ENCODE measurements at places on chromosomes 1 and 21.

GRCh38 chr1:34858901-34859445 lies 576 bp downstream of the SMIM12 start:
- peak; percentile 28 for DNase-seq

DNA sequence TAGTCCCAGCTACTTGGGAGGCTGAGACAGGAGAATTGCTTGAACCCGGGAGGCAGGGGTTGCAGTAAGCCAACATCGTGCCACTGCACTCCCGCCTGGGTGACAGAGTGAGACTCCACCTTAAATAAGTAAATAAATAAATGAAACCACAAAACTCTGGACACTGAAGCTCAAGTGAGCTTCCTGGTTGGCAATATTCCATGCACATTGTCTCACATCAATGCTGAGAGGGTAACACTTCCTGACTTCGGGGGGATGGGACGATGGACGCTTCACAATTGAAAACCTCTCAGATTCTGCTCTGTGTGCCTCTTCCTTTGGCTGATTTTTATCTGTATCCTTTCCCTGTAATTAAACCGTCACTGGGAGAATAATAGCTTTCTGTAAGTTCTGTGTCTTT lies 70.0 kb upstream of the ZNF644 start:
- DNase-seq, result peak; percentile 82

- DNase-seq, result peak; percentile 8
Observed at GRCh38 chr1:97396463-97396862, 524.4 kb downstream of the DPYD start.

DNA sequence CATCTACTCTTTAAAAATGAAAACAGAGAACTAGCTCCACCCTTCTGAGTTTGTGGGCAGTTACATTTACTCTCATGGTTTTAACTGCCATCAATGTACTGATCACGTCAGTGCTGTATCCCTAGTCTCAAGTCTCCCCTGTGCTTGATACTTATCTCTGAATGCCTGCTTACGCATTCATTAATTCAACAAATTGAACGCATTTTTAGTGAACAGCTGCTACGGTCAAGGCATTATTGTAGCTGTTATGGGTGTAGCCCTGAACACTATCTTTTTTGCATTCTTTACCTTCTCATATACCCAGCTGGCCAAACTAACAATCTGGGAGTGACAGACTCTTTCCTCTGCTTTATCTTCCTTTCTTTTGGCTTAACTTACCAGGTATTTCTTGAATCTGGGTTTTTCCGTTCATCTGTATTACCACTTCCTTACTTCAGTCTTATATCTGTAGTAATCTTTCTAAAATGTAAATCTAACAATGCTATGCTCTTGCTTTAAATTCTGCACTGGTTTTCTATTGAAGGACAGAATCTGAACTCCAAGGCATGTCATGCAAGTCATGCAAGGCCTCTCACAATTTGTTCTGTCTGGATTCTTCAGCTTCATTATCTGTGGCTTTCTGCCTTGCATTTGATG lies 33.3 kb downstream of the SMG7 start:
- no peak for DNase-seq

DNA sequence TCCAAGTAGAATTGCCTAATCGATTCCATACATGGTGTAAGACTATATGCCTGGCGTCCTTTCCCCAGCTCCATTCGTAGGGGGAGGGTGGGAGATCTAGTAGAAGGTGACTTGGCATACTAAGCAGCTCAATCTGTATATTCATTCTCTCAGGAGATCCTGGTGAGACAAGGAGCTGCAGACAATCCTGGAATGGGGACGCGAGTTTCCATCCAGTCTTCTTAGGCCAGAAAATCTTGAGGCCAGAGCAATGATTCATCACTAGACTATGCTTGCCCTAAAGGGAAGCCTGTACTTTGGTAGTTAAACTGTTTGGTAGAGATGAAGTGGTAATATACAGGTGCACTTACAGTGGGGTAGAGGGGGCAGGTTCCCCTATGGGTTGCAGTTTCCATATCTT lies 468.7 kb downstream of the ADGRL2 start:
- peak; percentile 42 for DNase-seq

GRCh38 chr1:72485801-72486200 lies 203.5 kb upstream of the NEGR1 start:
- DNase-seq, result no peak

DNA sequence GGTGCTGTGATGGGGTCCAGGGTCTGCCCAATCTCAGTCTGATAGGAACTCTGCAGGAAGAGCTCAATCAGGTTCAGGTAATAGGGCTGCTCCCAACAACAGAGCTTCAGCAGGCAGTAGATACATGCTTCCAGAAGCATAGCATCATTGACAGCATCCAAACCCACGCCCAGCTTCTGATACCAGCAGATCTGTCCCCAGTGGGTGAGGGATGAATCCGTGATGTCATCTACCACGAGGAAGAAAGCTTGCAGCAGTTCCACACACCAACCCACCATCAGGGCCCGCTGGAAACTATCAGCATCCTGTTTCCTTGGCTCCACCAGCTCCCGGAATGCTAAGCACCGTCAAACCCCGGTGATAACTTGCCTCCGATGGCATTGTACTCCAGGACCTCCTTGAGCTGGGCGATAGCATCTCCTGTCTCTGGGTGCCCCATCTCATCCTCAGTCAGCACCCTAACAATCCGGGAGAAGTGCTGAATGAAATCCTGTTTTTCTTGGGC lies 14.7 kb downstream of the NEK2 start:
- no peak for DNase-seq

GRCh38 chr1:175630076-175630475 lies 113.3 kb downstream of the TNR start:
- no peak for DNase-seq

- no peak for DNase-seq
Observed at GRCh38 chr21:32137266-32137665, 141.6 kb downstream of the MIS18A start.

- DNase-seq, result peak; percentile 91
Observed at GRCh38 chr1:15680561-15681348, 3.4 kb upstream of the PLEKHM2 start.

DNA sequence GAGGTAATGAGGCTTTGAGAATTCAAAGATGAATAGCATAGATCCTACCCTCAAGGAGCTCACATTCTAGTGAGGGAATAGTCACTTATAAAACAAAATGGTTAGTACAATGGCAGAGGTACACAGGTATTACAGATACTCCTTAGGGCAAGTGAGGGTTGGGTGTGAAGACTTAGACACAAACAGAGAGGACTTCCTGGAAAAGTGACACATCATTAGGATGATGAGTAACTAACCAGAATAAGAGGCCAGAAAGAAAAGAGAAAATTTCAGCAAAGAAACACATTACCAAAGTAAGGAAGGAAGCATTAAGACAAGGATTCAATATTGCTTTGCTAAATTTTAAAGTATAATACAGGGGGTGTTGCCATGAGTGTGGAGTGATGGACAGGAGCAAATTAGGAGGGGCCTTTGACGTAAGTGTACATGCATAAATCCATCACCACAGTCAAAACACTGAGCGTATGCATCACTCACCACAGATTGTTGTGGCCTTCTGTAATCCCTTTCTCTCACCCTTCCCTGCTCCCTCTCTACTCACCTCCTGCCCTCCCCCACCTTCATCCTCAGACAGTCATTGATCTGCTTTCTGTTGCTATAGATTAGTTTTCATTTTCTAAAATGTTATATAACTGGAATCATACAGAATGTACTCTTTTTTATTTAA lies 7.9 kb downstream of the CD53 start:
- peak; percentile 71 for DNase-seq

- DNase-seq, result peak; percentile 49
Observed at GRCh38 chr1:16348414-16349182, 3.7 kb downstream of the FBXO42 start.

- no peak for DNase-seq
Observed at GRCh38 chr1:1939296-1940122, 20.4 kb upstream of the TMEM52 start.

DNA sequence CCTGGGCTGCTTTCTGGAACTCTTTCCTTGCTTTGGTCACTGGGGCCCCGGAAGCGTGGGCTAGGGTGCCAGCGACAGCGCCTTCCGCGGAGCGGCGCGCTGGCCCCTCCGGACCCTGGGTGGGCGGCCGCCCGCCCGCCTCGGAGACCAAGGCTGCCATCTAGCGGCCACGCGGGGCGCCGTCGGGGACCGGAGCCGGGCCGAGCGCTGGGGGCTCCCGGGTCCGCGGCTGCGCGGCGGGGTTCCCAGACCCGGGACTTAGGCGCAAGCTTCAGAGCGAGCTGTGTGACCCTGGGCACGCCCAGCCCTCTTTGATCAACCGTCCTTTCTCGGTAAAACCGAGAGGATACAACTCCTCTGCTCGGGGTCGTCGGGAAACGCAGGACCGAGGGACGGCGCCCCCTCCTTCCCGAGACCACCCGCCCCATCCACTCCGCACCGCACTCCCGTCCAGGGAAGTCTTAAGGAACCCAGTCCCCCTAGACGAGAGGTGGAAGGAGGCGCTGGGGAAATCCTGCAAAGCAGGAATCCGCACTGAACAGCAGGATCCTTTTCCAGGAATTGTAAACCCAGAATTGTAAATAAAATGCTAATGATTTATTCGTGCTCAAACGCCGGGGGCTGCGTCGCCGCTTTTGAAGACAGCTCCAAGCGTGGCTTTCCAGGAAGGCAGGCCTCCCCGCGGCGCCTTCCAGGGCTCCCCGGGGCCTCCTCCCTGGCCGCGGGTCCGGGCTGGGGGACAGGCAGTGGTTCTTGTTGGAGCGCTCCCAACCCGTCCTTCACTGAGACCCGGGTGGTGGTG lies 41.2 kb downstream of the RRAGC start:
- no peak for DNase-seq

DNA sequence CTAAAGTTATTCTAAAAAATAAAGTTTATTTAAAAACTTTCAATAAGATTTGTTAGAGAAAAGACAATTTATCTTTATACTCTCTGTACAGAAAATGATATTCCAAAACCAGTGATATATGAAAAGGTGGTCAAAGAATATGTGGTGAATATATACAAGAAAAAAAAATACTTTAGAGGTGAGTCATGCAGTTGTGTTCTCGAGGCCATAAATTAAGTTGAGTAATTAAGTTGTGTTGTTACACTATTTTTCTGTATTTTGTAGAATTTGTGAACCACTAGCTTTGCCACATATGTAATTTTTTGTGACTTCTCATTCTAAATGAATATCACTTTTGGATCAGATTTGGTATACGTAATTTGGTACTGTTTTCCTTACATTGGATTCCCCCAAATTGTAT lies 23.6 kb upstream of the DUSP10 start:
- no peak for DNase-seq

- no peak for DNase-seq
Observed at GRCh38 chr1:154527192-154527591, 25.0 kb upstream of the SHE start.

DNA sequence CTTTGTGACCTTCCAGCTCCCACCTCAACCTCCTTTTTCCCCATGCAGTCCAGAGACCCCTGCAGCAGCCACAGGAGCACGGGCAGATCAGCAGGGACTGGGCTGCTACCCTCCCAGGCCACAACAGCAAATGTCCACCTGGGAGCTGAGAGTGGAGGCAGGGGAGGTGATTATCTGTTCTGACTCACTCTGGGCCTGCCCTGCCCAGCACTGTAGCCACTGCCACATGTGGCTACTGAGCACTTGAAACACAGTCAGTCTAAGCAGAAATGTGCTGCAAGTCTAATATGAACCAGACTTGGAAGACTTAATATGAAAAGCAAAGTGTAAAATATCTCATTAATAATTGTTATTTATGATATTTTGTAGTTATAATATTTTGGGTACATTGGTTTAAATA lies 148.9 kb upstream of the VANGL1 start:
- DNase-seq, result peak; percentile 70

DNA sequence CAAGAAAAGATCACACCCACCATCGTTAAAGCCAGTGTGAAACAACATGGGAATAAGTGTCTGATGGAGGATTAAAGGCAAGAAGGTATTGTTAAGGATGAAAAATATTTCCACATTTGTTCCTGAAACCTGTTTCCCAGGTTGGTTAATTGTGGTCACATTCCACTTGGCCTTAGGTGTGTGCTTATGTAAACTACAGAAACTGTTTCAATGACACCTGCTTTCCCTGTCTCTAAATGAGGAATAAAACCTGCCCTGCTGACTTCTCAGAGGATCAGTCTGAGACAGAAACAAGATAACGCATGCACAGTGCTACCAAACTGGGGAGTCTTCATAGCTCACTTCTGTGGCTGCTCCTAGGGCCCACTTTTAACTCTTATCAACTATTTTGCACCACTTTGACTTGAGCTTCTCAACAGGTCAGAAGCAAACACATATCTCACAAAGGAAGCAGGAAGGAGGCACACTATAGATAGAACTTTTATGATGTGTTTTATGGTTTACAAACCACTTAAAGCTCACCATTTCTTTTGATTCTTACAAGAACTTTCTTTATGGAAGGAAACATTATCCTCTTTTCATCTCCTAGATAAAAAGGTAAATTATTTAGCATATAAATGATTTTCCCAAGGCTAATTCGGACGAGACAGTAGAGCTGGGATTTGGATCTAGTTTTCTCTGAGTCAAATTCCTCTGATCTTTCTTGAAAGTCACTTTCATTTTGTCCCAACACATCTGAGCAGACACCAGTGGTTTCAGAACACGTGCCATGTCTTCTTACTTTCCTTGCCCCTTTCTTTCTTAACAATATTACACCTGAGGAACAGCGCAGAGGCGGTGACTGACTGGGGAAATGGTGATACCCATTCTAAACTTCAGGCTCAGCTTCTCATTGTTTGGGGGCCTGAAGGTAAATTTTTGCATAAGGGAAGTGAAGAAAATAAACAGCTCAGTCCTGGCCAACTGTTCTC lies 33.4 kb downstream of the CYP2J2 start:
- peak; percentile 67 for DNase-seq

DNA sequence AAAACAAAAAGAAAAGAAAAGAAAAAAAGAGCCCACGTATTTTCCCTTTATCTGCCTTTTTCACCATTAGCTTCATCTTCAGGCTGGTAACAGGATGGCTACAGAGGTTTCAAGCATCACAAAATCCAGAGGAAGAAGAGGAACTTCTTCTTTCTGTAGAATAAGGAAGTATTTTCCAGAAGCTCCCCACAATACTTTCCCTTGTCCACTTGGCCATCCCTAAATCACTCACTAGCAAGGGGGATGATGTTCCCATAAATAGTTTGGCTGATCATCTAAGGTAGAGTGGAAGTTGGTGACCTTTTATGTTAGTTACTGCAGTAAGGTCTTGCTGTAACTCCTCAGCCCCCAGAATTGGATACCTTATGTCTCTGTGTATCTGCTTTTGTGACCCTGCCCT lies 45.1 kb upstream of the RNF11 start:
- no peak for DNase-seq

DNA sequence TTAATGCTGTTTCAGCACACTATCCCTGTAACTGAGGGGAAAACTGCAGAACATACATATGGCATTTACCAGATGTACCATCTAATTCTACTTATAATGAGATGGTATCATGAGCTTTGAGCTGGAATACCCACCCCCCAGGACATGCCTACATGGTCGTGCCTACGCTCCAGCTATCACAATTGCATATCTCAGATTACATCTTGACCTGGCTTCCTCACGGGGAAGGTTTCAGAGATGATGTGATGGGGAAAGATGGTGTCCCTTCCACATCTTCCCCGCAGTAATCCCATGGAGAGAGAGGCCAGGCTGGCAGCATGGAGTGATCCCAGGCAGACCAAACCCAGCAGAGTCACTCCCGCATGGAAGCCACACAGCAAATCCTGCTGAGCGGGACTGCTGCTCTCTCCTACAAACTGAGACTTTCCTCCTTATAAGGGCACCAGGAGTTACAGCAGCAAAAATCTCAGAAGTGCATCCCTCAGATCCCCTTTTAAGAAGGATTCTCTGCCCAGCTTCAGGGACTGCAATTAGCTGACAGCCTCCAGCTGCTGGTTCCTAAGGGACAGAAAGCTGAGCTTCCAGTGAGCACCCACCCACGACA lies 67.1 kb downstream of the KCNH1 start:
- DNase-seq, result no peak

GRCh38 chr1:221923929-221924598 lies 182.2 kb upstream of the DUSP10 start:
- DNase-seq, result no peak

Data from kidney tubule cell (primary cell).